OCI-M1 (cell line): ENCODE measurements at places on chromosomes 3 and 15.
A peak's percentile ranks its signal among the peaks of the same experiment; 100 is the strongest.

- no peak for DNase-seq
These were observed 50.7 kb downstream of the PEAK1 start for GRCh38 chr15:77369168-77369567.

- no peak for DNase-seq
These were observed 66.0 kb downstream of the TTBK2 start for GRCh38 chr15:42854576-42854975.

- no peak for DNase-seq
These were observed 34.9 kb upstream of the GABRB3 start for GRCh38 chr15:26807517-26808427.

GRCh38 chr15:79969146-79969545 is 1.9 kb downstream of the BCL2A1 start:
- no peak for DNase-seq

- peak; percentile 24 for DNase-seq
These were observed 194.1 kb downstream of the ROBO2 start for GRCh38 chr3:77234004-77234403.

DNA sequence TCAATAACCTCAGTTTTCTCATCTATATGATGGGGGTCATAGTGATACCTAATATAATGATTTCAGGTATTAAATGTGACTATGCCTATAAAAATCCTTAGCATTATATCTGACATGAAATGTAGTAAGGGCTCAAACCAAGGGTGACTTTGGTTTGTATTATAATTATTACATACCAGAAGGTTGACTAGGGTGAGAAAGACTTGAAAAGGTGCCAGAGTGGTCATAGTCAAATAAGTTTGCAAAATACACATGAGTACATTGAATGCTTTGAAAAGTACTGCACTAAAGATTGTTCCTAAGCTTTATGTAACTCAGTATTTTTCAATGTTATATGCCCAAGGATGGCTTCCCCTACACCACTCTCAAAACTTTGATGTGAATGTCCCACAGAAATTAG is 297.2 kb downstream of the ARPP21 start:
- no peak for DNase-seq

DNA sequence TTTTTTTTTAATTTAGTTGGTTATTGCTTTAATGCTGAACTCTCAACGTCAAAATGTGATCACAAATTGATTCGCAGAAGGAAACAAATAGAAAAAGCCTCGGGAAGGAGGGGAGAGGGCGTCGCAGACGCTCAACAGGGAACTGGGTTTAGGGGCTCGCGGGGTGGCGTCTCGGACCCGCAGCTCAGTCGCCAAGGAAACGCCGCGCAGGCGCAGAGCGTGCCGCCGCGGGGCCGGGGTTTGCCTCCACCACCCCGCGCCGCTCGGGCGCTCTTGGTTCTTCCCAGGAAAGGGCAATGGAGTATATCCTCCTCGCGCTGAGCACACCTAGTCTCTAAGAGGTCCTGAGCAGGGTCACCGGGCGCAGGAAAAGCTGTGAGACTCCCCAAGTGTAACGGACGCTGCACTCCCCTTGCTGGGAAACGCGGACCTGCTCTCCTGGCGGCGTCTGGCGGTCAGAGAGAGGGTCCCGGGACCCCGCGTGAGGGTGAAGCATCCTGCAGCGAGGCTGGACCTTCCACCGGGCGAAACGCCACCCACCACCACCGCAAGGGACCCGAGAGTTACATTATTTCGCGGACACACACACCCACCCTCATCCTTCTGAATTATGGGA is 753 bp downstream of the PLCH1 start:
- peak; percentile 37 for DNase-seq

DNA sequence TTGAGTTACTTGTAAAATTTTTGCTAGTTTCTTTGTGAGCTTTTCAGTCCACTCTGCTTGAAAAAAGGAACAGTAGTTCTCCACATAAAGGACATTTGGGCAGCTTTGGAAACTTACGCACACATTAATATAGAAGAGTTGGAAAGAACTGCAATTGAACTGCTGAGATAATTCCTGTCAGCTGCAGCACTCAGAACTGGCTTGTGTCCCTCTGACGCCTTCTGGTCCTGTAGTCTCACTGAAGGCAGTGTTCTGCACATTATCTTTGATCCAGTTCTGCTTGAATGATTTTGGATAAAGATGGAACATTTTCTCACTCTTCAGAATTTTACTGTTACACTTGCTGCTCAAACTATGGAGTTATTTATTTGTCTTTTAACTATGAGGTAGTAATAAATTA is 901.9 kb downstream of the OTOL1 start:
- DNase-seq = no peak

DNA sequence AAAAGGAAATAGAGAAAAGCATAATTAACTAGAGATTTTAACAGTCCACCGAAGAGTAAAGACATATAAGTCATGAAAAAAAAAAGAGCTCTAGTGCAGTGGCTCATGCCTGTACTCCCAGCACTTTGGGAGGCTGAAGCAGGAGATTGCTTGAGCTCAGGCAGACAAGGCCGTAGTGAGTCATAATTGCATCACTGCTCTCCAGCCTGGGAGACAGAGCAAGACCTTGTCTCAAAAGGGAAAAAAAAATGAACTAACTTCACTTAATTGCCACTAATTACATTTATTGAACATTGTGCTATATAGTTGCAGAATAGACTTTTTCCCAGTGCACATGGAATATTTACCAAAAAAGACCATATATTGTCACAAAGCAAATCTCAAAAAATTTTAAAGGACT is 221.8 kb downstream of the CBLB start:
- peak; percentile 89 for DNase-seq

- peak; percentile 91 for DNase-seq
These were observed 27.8 kb upstream of the PIK3CB start for GRCh38 chr3:138862531-138862923.

- no peak for DNase-seq
These were observed 27.8 kb downstream of the ALPK3 start for GRCh38 chr15:84844964-84845363.

GRCh38 chr15:65066635-65067316 is 1.0 kb downstream of the RASL12 start:
- DNase-seq = no peak

DNA sequence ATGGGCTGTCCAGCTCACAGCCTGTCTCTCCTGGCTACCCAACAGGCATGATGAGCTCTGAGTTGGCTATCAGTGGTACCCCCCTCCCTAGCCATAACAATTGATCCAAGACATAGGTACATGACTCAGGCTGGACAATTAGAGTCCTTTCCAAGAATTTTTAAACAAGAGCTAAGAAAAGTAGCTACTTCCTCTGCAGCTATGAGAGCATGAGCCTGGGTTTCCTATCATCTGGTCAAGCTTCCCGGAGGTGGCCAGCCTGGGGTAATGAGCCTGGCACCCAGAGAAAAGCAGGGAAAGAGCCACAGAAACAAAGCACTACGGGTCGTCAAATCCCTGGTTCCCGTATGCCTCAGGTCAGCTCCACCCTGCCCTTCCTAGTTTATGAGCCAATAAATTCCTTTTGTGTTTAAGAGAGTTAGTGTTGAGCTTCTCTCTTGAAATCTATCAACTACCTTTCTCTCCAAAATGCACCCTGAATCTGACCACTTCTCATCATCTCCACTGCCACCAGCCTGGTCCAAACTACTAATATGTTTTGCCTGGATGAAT is 2.3 kb upstream of the SLC51B start:
- no peak for DNase-seq

GRCh38 chr3:54047568-54047967 is 74.8 kb upstream of the CACNA2D3 start:
- DNase-seq = no peak

DNA sequence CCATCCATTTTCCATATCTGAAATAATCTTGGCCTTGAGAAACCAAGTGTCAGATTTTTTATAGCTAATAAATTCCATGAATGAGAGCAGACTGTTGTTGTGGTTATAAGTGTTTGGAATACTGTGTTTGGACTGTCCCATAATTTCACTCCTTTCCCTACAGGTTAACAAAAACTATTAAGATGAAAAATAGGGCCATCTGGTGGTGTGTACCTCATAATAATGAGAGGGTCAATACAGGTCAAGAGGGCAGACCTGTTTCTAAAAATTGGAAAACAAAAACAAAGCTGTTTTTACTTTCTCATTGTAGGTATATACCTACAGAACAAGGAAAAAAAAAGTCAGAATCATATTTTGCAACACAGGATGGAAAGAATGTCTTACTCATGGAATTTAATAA is 553.8 kb upstream of the SGO1 start:
- DNase-seq = peak; percentile 38

DNA sequence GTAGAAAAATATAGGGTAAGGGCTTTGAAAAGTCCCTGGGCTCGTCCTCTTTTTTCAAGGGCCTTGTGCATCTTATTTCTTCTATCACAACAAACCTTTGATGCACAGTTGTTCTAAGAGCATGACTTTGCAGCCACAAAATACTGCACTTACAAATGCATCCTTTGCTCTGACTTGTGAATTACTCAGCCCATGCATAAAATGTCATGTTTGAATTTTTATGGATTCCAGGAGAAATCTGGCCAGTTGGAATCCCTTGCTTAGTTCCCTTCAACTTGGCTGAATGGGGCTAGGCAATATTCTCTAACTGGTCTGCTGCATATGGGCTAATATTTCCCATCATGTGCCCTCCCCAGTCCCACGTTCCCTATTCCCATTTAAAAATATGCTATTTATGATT is 523.9 kb upstream of the RGMA start:
- DNase-seq = no peak
